ENCODE measurements at places on chromosomes 7 and 10.

GRCh38 chr7:50940621-50941020 is 157.9 kb upstream of the GRB10 start:
- DNase-seq, result no peak

DNA sequence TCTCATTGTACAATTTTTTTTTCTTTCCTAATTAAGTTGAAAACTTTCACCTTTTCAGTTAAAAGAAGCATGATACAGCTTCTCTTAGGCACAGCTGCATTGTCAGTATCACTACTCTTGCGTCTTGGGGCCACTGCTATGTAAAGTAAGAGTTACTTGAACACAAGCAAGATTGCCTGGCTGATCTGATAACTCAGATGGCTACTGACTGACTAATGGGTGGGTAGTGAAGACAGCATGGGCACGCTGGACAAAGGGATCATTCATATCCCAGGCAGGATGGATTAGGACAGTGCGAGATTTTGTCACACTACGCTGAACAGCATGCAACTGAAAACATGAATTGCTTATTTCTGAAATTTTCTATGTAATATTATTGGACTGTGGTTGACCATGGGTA is 11.6 kb upstream of the ADAMTS14 start:
- no peak for DNase-seq

DNA sequence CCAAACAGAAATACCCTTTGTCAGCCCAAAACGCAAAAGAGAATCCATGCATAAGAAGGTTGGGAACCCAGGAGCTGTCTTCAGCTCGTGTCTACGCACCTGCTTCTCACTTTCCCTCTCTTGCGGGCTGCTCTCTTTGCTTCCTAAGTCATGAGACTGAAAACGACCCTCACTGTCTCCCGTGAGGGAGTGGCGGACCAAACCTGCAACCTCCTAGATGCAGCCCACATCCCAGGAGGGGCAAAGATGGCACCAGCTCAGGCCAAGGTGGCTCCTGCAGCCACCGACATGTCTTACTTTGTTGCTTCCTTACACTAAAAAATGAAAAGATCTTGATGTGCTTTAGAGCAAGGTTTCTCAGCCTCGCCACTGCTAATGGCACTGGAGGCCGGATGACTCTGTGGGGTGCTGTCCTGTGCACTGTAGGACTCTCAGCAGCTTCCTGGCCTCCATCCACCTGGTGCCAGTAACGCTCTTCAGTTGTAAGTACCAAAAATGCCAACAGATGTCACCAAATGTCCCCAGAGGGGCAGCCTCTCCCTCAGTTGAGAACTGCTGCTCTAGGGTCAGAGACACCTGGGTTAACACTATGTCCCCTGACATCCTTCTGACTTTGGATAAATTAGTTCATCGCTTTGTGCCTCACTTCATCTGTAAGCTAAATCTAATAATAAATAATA is 179.8 kb upstream of the PFKP start:
- no peak for DNase-seq

- no peak for DNase-seq
These were observed 61.4 kb downstream of the BBS9 start for GRCh38 chr7:33190688-33191304.
